ENCODE measurements at places on chromosomes 5 and 9.

GRCh38 chr5:175711472-175712312 lies 53.8 kb downstream of the HRH2 start:
- DNase-seq: no peak

DNA sequence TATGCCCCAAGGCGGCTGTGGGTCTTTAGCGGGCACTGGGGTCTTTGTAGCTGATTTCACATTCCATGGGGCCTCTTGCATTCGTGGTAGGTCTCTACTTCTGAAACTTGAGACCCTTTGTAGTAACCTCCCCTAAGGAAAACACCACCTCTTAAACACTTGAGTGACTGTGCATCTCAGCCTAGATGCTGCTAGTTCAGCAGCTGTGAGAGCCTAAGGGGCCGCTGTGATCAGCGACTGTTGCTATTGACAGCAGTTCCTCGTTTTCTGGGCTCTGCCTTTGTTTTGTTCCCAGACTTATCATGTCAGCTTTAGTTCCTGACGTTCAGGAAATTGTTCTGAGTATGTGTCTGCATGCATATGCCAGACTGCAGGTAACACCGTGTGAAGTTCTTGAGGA lies 171.2 kb downstream of the HSPA4 start:
- no peak for DNase-seq

- no peak for DNase-seq
Observed at GRCh38 chr9:27453860-27454553, 70.1 kb upstream of the IFNK start.

GRCh38 chr5:148909766-148910165 lies 83.4 kb downstream of the ADRB2 start:
- no peak for DNase-seq

GRCh38 chr9:88230612-88231011 lies 92.3 kb upstream of the SPATA31C2 start:
- no peak for DNase-seq

- DNase-seq: no peak
Observed at GRCh38 chr5:40355846-40356245, 323.9 kb upstream of the PTGER4 start.

- no peak for DNase-seq
Observed at GRCh38 chr9:116269250-116269649, 115.7 kb downstream of the PAPPA start.

GRCh38 chr9:6415266-6415665 lies 2.3 kb downstream of the UHRF2 start:
- DNase-seq: no peak

DNA sequence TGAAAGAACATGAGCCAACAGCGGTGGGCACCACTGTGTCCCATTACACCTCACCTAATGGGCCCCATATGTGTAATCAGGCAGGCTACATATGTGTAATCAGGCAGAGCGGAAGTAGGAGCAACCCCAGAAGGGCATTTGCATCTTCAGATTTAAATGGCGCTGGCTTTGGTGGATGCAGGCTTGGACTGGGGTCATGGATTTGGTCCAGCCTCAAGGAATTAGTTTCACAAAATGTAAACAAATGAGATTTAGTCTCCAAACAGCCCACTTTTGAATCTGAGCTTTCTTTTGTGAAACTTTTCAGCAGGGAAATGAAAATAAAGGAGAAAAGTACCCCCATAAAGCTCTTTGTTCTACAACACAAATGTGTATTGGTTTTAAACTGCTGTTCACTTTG lies 161.3 kb downstream of the LPAR1 start:
- DNase-seq: no peak

- DNase-seq: no peak
Observed at GRCh38 chr9:113307396-113307975, 4.3 kb upstream of the RNF183 start.

DNA sequence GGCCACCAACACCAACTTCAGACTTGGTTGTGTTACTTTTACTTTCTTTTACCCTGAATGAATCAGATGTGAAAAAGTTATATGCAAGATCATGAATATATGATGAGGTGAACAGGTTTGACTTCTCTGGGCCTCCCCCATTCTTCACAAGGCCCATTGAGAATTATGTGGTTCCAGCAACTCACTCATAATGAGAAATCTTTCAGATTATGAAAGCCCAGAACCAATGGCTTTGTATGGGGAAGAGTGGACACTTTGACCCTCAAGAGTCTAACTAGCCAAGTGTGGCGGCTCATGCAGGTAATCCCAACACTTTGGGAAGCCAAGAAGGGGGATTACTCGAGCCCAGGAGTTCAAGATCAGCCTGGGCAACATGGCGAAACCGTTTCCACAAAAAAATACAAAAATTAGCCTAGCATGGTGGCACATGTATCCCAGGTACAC lies 16.1 kb upstream of the LNPEP start:
- no peak for DNase-seq

GRCh38 chr9:101026824-101027223 lies 1.7 kb upstream of the PLPPR1 start:
- no peak for DNase-seq

GRCh38 chr9:94534901-94535300 lies 20.0 kb upstream of the PCAT7 start:
- no peak for DNase-seq

DNA sequence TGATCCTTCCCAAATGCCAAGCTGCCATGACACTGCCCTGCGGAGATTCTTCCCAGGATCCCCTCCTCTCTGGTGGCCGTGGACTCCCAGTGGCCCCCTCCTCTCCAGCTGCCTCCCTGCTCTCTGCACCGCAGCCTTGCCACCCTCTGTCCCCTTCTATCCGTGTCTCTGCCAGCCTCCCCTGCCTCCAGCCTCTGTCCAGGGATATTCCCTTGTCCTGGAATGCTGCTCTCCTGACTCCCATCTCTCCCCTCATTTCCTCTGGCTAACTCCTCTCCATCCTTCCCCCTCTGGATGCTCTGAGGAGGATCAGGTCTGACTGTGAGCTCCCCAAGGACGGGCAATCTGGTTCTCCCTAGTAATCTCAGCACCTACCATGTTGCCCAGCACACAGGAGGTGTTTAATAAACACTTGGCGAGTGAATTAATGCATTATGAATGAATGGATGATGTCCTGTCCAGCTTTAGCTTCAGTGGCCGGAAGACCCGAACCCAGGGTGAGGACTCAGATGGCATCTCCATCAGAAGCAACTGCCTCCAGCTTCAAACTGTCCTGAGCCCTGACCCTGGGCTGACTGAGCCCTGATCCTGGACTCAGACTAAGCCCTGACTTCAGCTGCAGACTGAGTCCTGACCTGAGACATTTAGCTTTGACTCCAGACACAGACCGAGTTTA lies 7.5 kb upstream of the CRB2 start:
- DNase-seq: no peak

DNA sequence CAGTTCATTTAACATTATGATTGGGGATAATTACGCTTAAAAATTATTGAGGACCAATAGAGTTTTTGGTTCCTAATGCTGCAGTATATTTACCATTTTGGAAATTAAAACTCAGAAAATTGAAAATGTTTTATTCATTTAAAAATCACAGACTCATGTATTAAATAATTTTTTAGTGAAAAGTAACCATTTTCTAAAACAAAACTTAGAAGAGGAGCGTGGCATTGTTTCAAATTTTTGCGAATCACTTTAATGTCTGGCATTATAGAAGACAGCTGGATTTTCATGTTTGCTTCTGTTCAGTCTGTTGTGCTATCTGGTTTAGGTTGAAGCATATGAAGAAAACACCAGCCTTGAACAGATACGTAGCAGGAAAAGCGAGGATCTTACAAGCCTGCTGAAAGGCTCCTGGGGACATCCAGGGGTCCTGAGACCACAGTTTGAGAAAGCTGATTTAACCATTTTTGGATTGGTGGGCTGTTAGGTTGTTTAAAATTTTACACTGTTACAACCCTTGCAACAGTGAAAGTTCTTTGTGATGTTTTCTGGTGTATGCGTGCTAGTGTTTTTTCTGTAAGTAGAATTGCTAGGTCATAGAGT lies 1.6 kb downstream of the ZFYVE16 start:
- no peak for DNase-seq

GRCh38 chr5:94802450-94802849 lies 184.0 kb downstream of the SLF1 start:
- DNase-seq: no peak

- DNase-seq: no peak
Observed at GRCh38 chr9:7094576-7094975, 336.8 kb downstream of the KDM4C start.

DNA sequence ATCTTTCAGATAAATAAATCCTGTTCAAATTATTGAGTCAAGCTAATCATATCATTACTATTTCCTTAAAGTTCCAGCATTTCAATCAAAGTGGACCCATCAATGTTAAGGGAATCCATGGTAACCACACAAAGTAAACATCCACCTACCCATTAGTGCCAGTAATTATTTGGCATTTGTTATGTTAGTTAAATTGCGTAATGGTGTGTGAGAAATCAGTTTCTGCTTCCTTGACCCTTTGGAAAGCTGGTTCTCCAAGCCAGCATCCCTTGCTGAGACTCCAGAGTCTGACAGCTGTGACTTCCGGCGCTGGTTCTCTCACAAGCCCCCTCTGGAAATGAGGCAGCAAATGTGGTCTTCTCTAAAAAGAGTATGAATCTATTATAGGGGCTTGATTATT lies 308.6 kb upstream of the EFNA5 start:
- no peak for DNase-seq

- no peak for DNase-seq
Observed at GRCh38 chr9:115393976-115394775, 276.2 kb upstream of the TNC start.

GRCh38 chr9:93952784-93953495 lies 2.2 kb downstream of the BARX1 start:
- DNase-seq: no peak

DNA sequence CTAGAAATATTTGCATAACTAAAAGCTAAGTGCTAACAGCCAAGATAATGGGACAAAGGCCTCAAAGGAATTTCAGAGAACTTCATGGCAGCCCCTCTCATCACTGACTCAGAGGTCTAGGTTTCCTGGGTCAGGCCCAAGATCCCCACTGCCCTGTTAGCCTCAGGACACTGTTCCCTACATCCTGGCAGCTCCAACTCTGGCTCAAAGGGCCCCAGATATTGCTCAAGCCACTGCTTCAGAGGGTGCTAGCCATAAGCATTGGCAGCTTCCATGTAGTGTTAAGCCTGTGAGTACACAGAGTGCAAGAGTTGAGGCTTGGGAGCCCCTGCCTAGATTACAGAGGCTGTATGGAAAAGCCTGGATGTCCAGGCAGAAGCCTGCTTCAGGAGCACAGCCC lies 998.1 kb downstream of the TLE1 start:
- DNase-seq: no peak

- no peak for DNase-seq
Observed at GRCh38 chr9:804026-804425, 37.5 kb upstream of the DMRT1 start.

- DNase-seq: no peak
Observed at GRCh38 chr9:78326564-78326963, 29.6 kb downstream of the PSAT1 start.

Data from activated CD4-positive, alpha-beta T cell treated with anti-CD3 and anti-CD28 coated beads for 24 hours (primary cell).